ENCODE measurements at places on chromosomes 12 and 14.

GRCh38 chr12:5088586-5089264 is 45.0 kb downstream of the KCNA5 start:
- no peak for DNase-seq

- no peak for DNase-seq
Observed at GRCh38 chr12:105158876-105159275, 51.3 kb downstream of the WASHC4 start.

- DNase-seq = no peak
Observed at GRCh38 chr14:100222224-100223093, 16.5 kb upstream of the YY1 start.

- no peak for DNase-seq
Observed at GRCh38 chr12:19671695-19672094, 232.4 kb downstream of the AEBP2 start.

- DNase-seq = no peak
Observed at GRCh38 chr14:93011650-93012325, 88.8 kb downstream of the CHGA start.

DNA sequence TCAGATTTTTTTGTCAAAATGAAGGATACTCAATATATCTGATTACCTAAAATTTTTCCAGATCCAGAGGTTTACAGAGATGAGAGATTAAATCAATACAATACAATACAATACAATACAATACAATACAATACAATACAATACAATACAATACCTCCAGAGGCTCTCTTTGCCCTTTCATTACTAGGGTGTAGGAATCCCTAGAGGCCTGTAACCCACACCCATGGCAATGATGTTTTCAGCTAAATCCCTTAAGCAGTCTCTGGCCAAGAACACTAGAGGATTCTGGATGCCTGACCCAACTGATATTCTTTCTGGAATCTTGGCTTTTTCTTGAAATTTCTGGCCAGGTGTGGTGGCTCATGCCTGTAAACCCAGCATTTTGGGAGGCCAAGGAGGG is 23.7 kb upstream of the AEBP2 start:
- no peak for DNase-seq

GRCh38 chr12:49636574-49636973 is 13.2 kb downstream of the PRPF40B start:
- no peak for DNase-seq

DNA sequence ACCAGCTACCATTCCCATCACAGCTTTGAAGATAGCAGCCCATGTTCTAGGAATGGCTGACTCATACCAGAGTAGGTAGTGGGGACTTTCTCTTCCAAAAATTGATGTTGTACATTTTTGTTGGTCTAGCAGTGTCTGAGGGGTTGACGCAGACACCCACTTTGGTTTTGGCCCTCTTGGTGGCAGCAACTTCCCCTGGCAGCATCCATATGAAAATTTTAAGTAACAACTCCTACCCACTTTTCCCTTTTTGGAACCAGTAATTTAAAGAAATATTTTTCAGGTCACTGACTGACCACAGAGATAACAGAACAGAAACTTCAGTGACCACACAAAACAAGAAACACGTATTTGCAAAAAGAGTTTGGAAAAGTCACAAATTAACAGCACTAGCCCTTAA is 162.0 kb upstream of the TMCC3 start:
- no peak for DNase-seq

GRCh38 chr14:23639048-23639890 is 3.1 kb downstream of the DHRS2 start:
- no peak for DNase-seq

DNA sequence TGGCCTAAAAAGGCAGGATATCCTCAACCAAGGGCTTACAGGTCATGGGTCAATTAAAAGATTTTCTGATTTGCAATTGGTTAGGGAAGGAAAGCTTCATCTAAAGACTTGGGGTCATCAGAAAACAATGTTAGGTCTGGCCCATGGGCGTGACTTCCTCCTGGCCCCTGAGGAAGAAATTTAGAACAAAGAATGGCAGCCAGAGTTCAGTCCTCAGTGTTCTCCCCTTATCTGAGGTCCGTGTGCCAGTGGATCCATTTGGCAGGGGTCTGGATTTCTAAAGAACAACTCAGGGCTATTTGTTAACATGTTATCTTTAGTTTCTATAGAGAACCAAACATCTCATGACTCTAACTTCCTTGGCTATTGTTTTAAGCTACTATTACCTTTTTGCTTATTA is 27.8 kb upstream of the NFYB start:
- DNase-seq = no peak

DNA sequence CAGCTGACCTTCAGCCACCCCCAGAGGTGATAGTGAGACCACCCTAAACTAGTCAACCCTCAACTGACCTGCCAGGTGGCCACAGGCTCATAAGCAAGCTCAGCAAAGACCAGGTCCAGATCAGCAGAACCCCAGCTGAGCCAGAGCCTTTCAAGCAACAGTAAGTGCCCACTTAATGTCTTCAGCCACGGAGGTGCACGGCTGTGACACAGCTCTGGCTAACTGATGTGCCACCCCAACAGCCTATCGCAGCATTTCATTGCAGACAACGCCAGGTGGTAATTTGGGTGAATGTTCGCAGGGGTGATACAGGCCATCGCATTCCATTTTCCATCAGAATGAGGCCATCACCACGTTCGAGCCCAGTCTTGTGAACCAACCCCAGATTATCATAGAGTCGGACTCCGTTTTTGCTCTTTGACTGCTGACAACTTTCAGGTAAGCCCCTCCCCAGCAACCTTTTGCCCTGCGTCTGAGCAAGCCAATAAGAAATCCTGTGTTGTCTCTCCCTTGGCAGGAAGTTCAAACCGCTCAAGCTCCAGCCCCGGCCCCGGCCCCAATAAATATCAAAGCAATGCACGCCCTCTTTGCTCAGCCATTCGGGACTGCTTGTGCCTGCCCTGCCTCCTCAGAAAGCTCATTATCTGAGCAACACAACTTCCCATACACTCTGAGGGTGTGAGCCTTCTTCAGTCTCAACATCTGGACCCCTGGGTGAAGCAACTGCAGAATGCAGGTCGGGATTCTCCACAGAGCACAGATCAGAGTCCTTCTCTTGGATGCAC is 44.4 kb downstream of the JAG2 start:
- DNase-seq = no peak

DNA sequence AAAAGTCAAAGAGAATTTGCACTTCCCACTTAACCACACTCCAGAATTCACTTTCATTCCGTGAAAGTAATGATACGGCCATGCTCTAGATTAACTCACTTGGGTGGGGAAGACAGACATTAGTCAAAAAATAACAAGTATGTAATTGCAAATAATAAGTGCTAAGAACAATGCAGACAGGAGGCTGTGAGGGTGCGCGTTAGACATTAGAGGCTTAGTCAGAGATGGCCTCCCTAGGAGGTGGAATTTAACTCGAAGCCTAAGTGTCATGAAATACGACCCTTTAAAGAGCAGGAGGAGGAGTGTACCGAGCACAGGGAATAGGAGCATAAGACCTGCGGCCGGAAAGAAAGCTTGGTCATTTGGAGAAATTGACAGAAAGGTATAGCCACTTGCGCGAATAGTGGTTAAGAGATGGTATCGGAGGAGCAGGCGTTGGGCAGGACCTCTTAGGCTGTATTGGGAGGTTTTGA is 628 bp downstream of the SNRPF start:
- no peak for DNase-seq

DNA sequence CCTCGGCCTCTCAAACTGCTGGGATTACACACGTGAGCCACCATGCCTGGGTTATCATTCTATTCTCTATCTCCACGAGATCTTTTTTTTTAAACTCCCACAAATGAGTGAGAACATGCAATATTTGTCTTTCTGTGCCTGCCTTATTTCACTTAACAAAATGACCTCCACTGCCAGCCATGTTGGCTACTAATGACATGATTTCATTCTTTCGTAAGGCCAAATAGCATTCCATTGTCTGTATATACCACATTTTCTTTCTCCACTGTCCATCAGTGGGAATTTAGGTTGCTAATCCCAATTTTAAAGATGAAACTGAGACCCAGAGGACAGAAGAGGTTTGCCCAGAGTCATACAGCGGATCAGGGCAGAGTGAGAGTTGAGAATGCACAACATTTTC is 10.9 kb upstream of the TRPV4 start:
- no peak for DNase-seq

- DNase-seq = no peak
Observed at GRCh38 chr14:70916300-70916699, 9.0 kb downstream of the PCNX1 start.

- no peak for DNase-seq
Observed at GRCh38 chr12:69254046-69254445, 14.7 kb downstream of the CPSF6 start.

- no peak for DNase-seq
Observed at GRCh38 chr12:44763021-44763420, 113.1 kb downstream of the NELL2 start.

DNA sequence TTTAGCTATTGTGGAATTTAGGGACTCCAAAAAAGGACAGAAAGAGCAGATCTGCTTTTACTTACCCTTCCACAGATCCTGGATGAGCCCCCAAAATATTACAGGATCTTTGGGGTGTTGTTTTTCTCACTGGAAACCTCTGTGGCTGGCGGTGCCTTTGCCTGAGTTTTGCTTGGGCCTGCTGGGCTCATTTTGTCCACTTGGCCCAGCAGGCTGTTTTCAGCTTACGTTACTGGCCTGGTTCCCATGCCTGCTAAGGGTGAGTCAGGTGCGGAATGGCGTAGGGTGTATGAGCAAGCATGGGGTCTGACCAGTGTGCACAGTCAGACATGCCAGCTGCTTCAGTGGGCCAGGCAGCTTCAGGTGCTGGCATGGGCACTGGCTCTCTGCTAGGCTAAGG is 45.8 kb downstream of the HSD17B6 start:
- no peak for DNase-seq

- no peak for DNase-seq
Observed at GRCh38 chr12:132467511-132467910, 22.4 kb upstream of the FBRSL1 start.

GRCh38 chr14:94780536-94781399 is 10.9 kb upstream of the GSC start:
- DNase-seq = no peak

GRCh38 chr14:51516706-51517395 is 134.9 kb upstream of the FRMD6 start:
- no peak for DNase-seq

DNA sequence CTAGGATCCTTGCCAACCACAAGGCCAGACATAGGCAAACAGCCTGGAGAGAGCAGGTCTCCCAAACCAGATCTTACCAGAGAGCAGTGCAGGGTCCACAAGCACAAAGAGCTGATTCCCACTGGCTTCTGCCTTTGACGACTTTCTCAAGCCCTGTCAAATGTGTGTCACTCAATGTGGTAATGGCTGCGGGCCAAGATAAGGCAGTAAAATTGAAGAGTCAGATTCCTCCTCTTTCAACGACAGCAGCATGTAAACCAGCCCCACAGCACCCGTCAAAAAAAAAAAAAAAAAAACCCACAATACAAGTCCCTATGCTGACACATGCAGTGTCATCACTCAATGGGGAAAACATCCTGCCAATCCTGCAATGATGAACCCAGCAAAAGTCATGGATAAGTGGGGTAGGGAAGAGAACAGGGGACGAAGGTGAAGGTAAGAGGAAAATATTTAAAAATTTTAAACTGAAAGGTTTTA is at the start of gene STON2:
TSS of gene STON2 (minus strand) at position 123 of the 477 bp plus-strand sequence. CDS start 1,942 bp downstream, outside the sequence.
- DNase-seq = peak; percentile 18

DNA sequence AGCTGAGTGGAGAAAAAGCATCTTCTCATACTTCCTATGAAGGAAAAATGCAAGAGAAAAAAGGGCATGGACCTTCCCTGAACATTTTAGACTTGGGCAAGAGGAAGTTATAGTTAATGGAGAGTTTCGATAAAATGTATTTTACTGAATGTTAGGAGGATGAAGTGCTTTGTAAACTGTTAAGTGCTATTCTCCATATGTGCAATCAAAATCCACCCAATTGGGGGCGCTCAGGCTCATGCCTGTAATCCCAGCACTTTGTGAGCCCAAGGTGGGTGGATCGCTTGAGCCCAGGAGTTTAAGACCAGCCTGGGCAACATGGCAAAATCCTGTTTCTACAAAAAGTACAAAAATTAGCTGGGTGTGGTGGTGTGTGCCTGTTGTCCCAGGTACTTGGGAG is 1.9 kb upstream of the CNPY2 start:
- no peak for DNase-seq

DNA sequence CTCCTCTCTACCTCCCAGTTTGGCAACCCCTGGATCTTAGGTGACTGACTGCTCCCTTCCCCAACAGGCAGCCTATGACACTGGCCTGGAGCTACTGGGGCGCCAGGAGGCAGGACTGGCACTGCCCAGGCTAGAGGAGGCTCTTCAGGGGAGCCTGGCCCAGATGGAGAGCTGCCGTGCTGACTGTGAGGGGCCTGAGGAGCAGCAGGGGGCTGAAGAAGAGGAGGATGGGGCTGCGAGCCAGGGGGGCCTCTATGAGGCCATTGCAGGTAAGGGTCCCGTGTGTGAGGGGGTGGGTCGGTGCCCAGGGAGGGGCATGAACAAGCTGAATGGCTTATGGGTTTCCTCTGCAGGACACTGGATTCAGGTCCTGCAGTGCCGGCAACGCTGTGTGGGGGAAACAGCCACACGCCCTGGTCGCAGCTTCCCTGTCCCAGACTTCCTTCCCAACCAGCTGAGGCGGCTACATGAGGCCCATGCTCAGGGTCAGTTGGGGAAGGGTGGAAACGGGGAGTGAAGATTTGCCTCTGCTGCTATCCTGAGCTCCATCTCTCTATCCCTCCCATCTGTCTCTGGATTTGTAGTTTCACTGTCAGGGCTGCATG is 2.2 kb downstream of the P3H3 start:
- DNase-seq = no peak

DNA sequence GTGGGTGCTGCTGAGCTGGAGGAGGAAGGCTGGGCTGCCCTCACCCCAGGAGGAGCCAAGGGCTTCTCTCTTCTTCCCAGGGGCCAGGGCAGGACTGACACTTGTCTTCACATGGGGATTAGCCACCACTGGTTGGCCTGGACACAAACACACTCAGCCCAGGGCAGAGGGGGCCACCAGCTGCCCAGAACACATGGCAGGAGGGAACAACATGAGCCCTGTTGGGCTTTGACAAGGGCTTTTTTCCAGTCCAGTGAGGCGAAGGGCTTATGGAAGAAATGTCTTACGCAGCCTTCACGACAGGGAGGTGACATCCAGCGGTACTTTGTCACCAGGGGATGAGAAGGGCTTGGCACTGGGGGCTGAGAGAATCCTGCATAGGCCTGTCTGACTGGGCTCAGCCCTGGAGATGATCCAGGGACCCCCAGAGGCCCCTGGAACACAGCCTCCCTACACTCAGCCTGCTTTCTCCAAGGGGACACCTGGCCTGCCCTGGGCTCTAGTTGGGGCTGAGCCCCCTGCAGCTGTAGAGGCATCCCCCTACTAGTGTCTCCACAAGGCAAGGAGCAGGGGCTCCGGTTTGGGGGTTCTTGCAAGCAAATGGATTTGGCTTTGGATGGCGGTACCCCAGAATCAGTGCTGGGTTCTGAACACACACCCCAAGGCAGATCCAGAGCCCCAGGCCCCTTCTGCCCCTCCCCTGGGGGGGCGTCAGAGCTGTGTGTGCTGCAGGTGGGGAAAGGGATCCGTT is 18.9 kb downstream of the ARL6IP4 start:
- no peak for DNase-seq

DNA sequence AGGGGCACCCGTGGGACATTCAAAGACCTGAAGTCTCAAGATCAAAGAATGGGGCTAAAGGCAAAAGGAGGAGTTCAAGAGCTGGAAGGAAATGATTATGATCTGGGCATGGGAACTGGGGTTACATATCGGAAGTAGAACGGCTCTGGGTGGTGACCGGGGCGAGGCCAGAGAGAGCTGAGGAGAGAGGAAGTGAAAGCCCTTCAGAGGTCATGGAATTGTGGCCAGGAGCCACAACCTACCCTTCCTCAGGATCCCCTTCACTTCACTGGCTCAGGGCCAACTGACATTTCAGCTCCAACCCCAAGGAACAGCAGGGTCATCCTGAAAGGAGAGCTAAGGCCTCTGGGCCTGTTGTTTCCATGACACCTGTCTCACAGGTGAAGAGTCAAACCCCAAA is 57.8 kb downstream of the GALNT16 start:
- no peak for DNase-seq

All from stimulated activated CD8-positive, alpha-beta memory T cell treated with anti-CD3 and anti-CD28 coated beads, Interleukin-2, amount 100 ng/mL, for 48 hours (primary cell).